ENCODE measurements at places on chromosomes 12 and 14.
A peak's percentile ranks its signal among the peaks of the same experiment; 100 is the strongest.

- peak; percentile 8 for DNase-seq
These were observed 73.4 kb downstream of the GTF2A1 start for GRCh38 chr14:81147140-81147897.

GRCh38 chr12:132713123-132713522, 2.5 kb downstream of the PGAM5 start:
- DNase-seq: no peak

GRCh38 chr14:91899806-91900205, 32.5 kb upstream of the TC2N start:
- DNase-seq: no peak

- no peak for DNase-seq
These were observed 4.7 kb downstream of the RILPL1 start for GRCh38 chr12:123528858-123529257.

GRCh38 chr14:84674636-84675035, 855.3 kb upstream of the FLRT2 start:
- no peak for DNase-seq

- no peak for DNase-seq
These were observed 263.5 kb upstream of the ALG10B start for GRCh38 chr12:38053113-38053512.

DNA sequence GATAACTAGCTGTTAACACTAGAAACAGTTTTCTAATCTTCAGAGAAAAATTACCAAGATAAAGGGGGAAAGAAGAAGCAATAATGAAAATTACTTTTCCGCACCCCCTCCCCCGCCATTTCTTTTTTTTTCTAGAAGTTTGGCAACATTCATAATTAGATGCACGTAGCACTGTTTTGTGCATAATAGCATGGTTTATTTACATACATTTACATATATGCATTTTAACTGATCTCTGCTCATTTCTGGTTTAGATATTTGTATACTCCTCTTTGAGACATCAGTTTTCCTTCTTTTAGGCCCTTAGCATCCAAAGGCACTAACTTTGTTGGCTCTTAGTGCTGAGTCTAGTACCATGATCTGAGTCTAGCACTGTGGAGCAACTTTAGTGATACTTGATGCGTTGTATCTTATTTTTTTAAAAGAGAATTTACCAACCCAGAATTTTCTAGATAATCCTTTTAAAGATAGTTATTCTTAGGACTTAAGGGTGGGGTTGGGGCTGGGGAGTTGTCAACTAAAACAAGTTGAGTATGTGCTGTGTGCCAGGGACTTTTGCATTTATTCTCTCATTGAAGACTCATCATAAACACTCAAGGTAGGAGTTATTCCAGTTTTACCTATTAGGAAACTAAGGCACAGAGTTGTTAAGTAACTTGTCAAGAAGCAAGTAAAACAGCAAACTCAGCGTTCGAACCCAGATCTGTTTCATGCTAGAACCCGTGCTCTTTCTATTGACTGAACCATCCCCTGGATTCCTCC, 110.5 kb downstream of the DIP2B start:
- DNase-seq: no peak

DNA sequence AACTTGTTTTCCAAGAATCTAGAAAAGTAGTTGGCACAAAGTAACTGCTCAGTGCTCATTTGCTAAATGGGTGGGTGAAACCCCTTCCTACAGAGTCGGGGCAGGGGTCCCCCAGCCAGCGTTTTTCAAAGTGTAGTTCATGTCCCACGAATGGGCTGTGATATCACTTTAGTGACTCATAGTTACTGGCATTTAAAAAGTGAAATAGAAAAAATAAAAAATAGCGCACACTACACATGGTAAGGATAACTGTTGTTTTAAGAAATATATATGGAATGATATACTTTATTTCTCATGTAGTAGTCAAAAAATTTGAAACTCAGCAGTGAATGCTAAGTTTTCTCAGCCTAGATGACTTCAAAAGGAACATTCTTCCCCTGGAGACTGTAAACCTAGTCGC, 250.4 kb downstream of the CHST11 start:
- no peak for DNase-seq

GRCh38 chr12:51846911-51847642, 1.4 kb downstream of the FIGNL2 start:
- DNase-seq: no peak

DNA sequence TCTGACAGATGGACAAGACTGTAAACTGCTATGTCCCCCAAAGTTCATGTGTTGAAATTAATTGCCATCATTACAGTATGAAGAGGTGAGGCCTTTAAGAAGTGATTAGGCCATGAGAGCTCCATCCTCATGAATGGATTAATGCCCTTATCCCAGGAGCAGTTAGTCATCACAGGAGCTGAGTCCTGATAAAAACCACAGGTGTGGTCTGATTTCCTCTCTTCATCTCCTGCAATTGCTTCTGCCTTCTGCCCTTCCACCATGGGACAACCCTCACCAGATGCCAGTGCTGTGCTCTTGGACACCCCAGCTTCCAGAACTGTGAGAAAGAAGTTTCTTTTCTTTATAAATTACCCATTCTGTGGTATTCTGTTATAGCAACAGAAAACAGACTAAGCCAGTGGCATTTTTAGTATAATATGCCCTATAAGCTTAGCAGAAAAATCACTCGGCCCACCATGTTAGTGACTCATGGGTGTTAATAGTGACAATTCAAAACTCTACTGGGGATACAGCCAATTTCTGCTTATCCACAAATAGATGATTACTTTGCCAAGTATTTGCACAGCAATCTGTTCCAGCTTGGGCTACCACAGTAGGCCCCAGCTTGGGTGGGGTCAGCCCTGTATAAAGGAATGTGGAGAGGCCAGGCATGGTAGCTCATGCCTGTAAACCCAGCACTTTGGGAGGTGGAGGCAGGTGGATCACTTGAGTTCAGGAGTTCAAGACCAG, 129.0 kb upstream of the BCL2L14 start:
- DNase-seq: peak; percentile 73

GRCh38 chr14:48536318-48536717, 860.9 kb upstream of the MDGA2 start:
- DNase-seq: no peak

DNA sequence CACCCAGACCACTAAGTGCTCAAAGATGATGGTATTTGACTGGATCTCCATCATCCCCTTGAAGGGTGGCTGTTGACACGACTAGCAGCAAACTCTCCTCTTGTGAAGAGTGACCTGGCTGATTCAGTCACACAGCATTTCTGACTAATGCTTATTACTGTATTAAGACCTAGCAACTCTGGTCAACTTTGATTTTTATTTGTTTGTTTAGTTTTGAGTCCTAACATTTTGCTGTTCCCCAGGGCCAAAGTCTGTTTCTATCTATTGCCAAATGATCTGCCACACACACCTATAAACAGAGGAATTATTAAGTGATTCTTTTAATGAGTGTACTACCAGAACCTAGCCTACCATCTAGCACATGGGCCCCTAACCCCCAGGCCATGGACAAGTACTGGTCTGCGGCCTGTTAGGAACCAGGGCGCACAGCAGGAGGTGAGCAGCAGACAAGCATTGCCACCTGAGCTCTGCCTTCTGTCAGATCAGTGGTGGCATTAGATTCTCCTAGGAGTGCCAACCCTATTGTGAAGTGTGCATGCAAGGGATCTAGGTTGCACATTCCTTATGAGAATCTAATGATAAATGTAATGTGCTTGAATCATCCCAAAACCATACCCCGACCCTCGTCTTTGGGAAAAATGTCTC, 120.0 kb downstream of the RPS6KA5 start:
- DNase-seq: no peak

- DNase-seq: no peak
These were observed 115.9 kb downstream of the ETV6 start for GRCh38 chr12:11765421-11765816.

DNA sequence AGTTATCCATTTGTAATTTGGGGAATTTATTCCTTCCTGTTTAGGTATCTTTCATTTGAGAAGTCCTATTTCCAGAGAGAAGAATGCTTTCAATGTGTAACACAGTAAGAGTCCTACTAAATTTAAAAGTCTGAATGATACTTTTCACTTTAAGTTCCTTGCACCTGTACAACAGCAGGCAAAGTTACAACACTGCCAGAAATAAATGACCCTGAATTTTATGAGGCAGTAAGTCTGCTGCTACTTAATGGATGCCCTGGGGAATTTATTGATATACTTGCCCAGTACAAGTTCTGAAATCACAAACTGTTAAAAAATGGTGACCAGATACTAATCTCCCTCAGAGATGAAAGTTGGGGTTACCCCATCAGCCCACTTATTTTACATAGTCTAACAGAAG, 53.1 kb downstream of the NTS start:
- DNase-seq: no peak

GRCh38 chr12:46158501-46158900, 110.3 kb downstream of the SLC38A1 start:
- DNase-seq: no peak

DNA sequence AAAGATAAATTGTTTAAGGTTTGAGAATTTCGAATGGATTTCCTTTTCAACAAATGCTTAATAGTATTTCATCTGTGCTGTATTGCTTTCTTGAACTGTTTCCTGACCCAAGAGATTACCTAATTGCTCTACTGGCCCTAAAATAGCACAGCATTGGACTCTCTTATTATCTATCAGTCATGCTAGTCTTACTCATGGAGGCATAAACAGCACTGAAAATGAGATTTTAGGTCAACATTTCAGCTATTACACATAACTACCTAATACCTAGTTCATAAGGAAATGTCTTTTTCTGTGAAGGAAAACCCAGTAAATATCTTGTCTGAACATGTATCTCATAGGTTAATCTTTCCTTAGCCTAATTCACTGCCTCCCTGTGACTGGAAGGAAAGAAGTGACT, 4.3 kb upstream of the ABCD2 start:
- DNase-seq: no peak

GRCh38 chr12:15186597-15186996, 34.6 kb downstream of the RERG start:
- no peak for DNase-seq

- DNase-seq: no peak
These were observed 60.7 kb upstream of the GZMB start for GRCh38 chr14:24694680-24695079.

- no peak for DNase-seq
These were observed 137.9 kb upstream of the TMCC3 start for GRCh38 chr12:94788298-94788697.

- DNase-seq: no peak
These were observed at the start of gene GALNT8 for GRCh38 chr12:4719821-4720636. GALNT8 (plus strand) TSS chr12:4720400; CDS start chr12:4720678, 278 bp downstream.

- no peak for DNase-seq
These were observed 28.6 kb downstream of the GNS start for GRCh38 chr12:64730588-64730969.

- DNase-seq: no peak
These were observed 366.7 kb downstream of the BTG1 start for GRCh38 chr12:91778938-91779400.

DNA sequence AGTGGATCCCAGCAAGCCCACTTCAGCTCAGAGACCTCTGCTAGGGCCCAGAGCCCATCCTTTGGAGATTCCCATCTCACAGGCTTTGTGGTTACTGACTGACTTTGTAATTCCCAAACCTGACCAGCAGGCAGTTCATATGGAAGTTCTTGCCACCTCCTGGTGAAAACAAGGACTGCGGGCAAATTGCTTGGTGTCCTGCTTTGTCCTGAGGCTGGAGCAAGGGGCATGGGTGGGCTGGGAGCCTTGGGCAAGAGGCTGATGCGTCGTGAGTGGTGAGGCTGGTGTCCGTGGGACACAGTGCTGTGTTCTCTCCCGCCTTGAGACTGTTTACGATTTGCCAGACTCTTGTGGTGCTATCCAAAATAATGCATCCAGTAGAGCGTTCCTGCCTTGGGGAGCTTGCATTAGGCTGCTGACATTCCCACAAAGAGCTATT, 91.0 kb downstream of the LRRC74A start:
- peak; percentile 35 for DNase-seq

DNA sequence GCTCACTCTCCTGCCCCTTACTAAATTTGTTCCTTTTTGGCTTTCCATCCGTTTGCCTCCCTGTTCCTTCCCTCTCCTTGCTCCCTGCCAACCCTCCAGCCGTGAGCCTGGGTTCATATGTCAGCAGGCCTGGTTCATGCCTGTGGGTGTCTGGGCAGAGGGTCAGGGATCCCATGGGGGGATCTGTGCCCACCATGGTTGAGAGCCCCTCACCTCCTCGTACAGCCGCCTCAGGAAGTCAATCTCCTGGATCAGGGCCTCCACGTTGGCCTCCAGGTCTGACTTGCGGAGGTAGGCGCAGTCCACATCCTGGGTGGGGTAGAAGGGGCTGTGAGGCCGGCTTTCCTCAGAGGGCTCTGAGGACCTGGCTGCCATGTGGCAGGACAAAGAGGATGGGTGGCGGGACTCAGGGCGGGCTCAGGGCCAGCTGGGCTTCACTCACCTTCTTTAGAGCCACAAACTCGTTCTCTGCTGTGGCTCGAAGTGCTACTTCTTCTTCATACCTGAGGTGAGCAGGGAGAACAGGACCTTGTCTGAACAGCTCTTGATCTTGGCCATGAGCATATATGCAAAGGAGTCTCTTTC, 3.6 kb downstream of the KRT83 start:
- DNase-seq: no peak

DNA sequence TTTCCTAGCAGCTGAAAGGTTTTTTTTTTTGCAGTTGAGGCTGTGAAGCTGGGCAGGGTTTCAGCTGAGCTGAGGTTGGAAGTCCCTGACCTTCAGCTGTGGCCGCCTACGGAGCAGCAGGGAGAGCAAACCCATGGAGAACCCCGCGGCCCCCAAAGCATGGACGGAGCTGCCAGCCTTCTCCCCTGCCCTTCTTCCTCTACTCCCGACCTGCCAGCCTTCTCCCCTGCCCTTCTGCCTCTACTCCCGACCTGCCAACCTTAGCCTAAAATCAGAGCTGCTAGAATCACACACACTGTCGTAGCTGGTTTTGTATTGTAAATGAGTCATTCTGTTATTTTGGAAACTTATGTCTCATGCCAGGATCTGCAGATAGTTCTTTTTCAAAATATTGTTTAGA, 74.6 kb downstream of the PPP2R5C start:
- DNase-seq: no peak

DNA sequence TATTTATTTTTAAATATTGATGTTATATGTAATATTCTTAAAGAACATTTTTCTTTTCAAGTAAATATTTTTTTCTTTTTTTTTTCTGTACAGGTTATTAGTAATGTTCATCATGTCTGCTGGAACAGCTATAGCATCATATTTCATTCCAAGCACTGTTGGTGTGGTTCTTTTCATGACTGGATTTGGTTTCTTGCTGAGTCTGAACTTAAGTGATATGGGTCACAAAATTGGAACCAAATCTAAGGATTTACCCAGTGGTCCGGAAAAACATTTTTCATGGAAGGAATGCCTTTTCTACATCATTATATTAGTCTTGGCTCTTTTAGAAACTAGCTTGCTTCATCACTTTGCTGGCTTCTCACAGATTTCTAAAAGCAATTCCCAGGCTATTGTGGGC, 23.2 kb downstream of the PCNX4 start:
- DNase-seq: no peak

All from NCI-H446 treated with DMSO at 0.1 percent for 48 hours (cell line).